ENCODE measurements at places on chromosomes 13 and 19. TPM values are rescaled to one million over a fixed set of nuclear protein-coding genes. Genes with fewer than 3 reads are reported as not detected.

Gene RFC3
- 11.5 TPM for polyA plus RNA-seq

Gene OPA3
- 11.8 TPM for polyA plus RNA-seq

Gene FOXO1
- 0.46 TPM for polyA plus RNA-seq

Gene KLF5
- 5.6 TPM for polyA plus RNA-seq

DNA sequence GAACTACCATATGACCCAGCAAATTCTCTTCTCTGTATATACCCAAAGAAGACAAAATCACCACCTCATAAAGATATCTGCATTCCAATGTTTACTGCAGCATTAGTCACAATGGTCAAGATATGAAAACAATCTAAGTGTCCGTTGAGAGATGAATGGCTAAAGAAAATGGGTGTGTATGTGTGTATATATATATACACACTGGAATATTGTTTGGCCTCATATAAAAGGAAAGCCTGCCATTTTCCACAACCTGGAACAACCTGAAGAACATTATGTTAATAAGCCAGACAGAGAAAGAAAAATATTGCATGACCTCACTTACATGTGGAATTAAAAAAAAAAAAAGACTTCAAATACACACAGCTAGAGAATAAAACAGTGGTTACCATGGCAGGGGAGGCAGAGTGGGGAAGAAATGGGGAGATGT is 29.5 kb upstream of the RBM26 start:
- no peaks in the 10 kb centered on the region for H3K27me3 ChIP-seq
- peak; percentile 83 for DNase-seq
- H3K27ac ChIP-seq: peak overlapping the region; percentile 72
- no peaks in the 10 kb centered on the region for H3K36me3 ChIP-seq

- no peak for DNase-seq
- H3K27me3 ChIP-seq: 0 out of 2 replicates have a peak, but pooled peaks cover 11% of the 10 kb centered on the region
- H3K27ac ChIP-seq: no peak overlapping the region
- no peaks in the 10 kb centered on the region for H3K4me1 ChIP-seq
Observed at GRCh38 chr13:39130301-39130700, 92.0 kb downstream of the NHLRC3 start.

GRCh38 chr19:1046117-1046626 is 6.3 kb downstream of the ABCA7 start:
- no peaks in the 10 kb centered on the region for H3K36me3 ChIP-seq
- no peak for DNase-seq
- no peaks in the 10 kb centered on the region for H3K4me1 ChIP-seq
- H3K4me3 ChIP-seq: no peak overlapping the region

- no peaks in the 10 kb centered on the region for H3K27me3 ChIP-seq
- peaks cover 36% of the 10 kb centered on the region for H3K4me1 ChIP-seq
- H3K27ac ChIP-seq: peak overlapping the region; percentile 99
Observed at GRCh38 chr19:12792051-12792852, 966 bp downstream of the JUNB start.

DNA sequence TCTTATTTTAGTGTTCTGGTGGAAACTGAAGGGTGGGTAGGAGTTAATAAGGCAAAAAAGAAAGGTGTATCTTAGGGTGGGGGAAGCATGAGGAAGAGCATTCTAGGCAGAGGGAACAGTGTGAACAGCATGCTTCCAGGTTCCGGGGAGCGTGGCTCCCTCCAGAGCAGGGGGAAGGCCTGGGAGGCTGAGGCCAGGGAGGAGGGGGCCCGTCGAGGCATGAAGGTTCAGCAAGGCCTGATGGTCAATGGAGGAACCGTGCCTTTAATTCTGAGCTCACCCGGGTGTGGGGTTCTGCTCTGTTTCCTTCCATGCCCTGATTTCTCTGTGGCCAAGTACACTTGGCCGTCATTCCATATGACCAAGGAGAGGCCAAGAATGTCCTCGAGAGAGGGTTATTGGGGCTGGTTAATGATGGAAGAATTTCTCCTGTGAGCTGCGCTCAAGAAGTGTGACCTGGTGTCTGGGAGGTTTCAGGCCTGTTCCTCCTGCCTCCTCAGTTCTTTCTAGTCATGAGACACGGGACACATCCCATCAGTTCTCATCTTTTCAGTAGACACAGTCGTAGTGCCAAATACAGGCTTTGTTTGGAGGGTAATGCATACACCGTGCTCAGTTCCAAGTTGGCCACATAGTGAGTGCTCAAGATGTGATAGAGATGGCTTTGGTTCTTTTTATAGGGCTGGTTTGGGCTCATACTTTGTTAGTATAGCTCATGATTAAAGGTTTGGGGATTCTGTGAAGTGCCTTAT is 73.6 kb downstream of the SIPA1L3 start:
- no peak overlapping the region for H3K27ac ChIP-seq
- H3K36me3 ChIP-seq: no peaks in the 10 kb centered on the region
- no peak for DNase-seq
- H3K4me1 ChIP-seq: 0 out of 2 replicates have a peak, but pooled peaks cover 2% of the 10 kb centered on the region

DNA sequence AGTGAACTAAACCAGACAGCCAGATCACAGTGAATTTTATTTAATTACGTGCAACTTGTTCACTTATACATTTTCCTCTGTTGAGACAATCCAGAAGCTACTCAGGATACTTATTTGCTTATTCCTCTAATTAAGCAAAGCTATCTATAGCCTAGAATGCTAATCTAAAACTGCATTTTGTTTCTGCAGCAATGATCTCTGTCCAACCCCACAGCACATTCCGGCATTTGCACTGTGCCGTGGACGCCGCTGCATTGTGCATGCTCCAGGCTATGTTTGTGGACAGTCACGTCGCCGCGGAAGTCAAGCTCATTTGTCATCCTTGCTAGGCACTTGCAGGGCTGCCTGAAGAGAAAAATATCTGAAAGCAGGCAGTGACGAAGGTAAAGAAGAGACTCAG is 406.9 kb downstream of the RFC3 start:
- no peaks in the 10 kb centered on the region for H3K36me3 ChIP-seq
- H3K27ac ChIP-seq: no peak overlapping the region
- H3K4me1 ChIP-seq: no peaks in the 10 kb centered on the region
- no peak overlapping the region for H3K4me3 ChIP-seq

- peak overlapping the region; percentile 95 for H3K4me3 ChIP-seq
- peak overlapping the region; percentile 94 for H3K27ac ChIP-seq
- peak; percentile 81 for DNase-seq
- H3K4me1 ChIP-seq: peaks cover 5% of the 10 kb centered on the region
- H3K36me3 ChIP-seq: no peaks in the 10 kb centered on the region
Observed at GRCh38 chr19:45768655-45768983, 433 bp downstream of the SIX5 start.

DNA sequence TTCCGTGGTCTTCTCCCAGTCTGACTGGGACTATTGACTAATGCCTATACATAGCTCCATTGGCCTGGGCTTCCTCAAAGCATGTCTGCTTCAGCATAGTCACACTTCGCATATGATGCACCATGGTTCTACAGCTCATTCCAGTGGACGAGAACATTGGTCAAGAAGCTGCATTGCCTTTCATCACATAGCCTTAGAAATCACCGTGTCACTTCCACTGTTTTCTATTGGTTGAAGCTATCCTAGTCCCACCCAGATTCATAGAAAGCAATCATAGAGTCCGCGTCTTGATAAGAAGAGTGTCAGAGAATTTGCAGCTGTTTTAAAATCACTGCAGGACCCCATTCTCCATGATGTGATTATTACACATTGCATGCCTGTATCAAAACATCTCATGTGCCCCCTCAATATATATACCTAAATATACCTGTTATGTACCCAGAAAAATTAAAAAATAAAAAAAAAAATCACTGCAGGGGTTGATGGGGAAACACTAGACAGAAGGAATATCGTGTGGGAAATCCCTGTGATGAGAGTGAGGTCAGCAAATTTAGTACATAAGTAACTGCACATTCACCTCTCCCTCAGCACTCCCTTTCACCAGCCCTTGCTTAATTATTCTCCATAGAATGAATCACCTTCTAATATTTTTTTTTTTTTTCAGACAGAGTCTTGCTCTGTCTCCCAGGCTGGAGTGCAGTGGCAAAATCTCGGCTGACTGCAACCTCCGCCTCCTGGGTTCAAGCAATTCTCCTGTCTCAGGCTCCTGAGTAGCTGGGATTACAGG is 2.2 kb upstream of the ARHGAP33 start:
- peak; percentile 76 for DNase-seq
- H3K4me1 ChIP-seq: no peaks in the 10 kb centered on the region
- H3K27me3 ChIP-seq: no peaks in the 10 kb centered on the region
- no peak overlapping the region for H3K4me3 ChIP-seq

- no peaks in the 10 kb centered on the region for H3K4me1 ChIP-seq
- no peaks in the 10 kb centered on the region for H3K36me3 ChIP-seq
Observed at GRCh38 chr19:33705860-33706259, 84.1 kb downstream of the CHST8 start.

DNA sequence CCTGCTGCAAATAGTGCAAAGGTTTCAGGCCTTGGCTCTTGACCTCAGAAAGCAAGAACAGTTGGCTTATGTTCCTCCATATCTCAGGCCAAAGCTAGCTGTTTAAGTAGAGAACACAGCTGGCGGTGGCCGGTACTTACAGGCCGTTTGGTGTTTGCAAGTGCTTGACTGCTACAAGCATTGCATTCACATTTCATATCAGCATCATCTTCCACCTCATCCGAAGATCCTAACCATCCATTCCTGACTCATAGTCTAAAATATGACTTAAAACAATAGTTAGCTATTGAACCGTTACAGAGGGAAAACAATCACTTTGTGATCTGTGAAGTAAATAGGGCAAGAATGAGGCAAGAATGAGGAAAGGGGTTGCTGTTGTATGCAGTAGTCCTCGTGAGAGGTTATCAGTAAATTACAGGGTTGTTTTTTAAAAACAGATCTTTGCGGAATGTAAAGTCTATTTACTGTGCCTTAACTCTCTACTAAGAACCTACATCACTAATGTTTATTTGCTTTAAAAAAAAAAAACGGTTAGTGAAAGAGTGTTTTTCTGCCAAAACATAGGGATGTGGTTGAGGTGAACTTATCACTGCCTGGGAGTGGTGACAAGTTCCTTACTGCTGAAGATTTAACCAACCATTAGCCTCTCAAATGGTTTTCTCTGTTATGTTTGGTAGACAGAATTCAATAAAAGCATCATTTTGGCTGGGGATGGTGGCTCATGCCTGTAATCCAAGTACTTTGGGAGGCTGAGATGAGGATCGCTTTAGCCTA is 21.6 kb upstream of the WDR88 start:
- H3K4me3 ChIP-seq: no peak overlapping the region
- H3K36me3 ChIP-seq: peaks cover 21% of the 10 kb centered on the region
- no peak overlapping the region for H3K27ac ChIP-seq
- peak; percentile 16 for DNase-seq
- no peaks in the 10 kb centered on the region for H3K27me3 ChIP-seq
- H3K4me1 ChIP-seq: no peaks in the 10 kb centered on the region
